ENCODE measurements at places on chromosomes 12 and 14.

DNA sequence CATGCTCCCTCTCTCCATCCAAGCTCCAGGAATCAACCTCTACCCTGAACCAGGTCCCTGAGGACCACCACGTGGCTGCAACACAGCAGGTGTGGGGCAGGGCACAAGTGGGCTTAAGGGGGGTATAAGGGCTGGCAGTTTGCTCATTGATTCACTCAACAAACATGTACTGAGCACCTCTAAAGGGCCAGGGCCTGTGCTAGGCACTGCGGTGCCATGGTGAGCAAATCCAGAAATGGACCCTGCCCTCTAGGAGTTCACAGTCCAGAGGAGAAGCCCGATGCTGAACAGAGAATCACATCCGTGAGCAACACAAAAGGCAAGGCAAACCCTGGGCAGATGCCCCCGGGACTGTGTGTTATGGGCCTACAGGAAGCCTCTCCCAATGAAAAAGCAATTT is 6.5 kb upstream of the AQP2 start:
- DNase-seq, result no peak

DNA sequence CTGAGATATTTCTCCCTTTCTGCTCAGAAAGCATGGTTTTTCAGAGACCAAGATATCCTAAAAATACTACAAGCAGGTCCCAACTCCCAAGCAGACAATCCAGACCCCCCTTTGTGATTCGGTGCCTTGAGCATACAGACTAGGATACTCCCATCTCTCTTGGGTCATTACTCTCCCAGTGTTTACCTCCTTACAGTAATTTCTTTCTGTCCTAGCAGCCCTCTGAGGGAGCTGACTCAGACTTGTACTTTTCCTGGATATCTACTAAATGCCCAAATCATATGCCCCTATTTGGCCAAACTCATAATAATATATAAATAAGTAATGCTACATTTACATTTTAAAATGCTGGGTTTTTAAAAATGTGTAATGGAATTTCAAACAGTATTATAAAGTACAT is 355.6 kb downstream of the LRIG3 start:
- DNase-seq, result peak; percentile 59

DNA sequence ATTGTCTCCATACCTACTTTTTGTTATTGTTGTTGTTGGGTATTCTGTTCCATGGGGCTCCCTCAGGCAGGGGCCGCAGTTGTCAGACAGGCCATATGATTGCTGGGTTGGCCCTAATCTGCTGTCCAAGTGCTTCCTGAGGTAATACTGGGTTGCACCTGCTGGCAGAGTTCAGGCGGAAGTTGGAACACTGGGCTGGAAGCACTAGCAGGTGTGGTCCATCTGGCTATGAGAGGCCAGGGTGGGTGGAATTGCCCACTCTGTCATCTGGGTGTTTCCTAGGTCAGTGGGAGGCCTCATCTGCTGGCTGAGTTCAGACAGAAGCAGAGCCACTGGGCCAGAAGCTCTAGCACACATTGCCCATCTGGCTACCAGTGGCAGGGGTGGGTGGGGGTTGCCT is 81.3 kb upstream of the NID2 start:
- no peak for DNase-seq

- DNase-seq, result no peak
Measured at GRCh38 chr14:76867516-76868453, 41.6 kb downstream of the LRRC74A start.

- no peak for DNase-seq
Measured at GRCh38 chr12:95546491-95546813, 4.8 kb downstream of the USP44 start.

- no peak for DNase-seq
Measured at GRCh38 chr12:52600941-52601481, at the start of gene KRT72. Gene KRT72, minus strand, starts transcription at chr12:52601463. Its CDS starts 11 bp downstream, at chr12:52601452.

GRCh38 chr12:59499774-59500173 is 96.1 kb upstream of the SLC16A7 start:
- DNase-seq, result no peak

DNA sequence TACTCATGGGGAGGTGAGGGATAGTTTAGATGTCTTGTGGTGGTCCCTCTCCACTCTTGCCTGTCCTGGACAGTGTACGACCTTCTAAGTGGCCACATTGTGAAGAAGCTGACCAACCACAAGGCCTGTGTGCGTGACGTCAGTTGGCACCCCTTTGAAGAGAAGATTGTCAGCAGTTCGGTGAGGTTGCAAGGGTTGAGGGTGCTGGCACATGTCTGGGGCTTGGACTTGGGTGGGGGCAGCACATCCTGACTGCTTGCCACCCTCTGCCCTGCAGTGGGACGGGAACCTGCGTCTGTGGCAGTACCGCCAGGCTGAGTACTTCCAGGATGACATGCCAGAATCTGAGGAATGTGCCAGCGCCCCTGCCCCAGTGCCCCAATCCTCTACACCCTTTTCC is 7.6 kb upstream of the FITM1 start:
- no peak for DNase-seq

DNA sequence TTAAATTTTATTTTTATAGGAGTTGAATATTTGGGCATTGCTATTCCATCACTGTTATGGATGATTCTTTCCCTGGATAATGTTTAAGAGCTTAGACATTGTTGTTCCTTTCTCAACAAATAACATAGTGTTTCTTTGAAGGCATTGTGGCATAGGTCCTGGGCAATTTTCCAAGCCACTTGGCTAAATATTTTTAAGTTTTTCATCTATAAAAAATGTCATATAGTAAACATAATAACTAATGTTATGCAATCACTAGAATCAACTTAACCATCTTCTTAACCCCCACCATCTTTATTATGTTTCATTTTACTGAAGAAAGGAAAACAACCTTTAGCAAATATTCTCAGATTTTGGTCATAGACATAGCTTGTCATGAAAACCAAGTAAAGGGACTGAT is 600.6 kb upstream of the LMO3 start:
- DNase-seq, result no peak

DNA sequence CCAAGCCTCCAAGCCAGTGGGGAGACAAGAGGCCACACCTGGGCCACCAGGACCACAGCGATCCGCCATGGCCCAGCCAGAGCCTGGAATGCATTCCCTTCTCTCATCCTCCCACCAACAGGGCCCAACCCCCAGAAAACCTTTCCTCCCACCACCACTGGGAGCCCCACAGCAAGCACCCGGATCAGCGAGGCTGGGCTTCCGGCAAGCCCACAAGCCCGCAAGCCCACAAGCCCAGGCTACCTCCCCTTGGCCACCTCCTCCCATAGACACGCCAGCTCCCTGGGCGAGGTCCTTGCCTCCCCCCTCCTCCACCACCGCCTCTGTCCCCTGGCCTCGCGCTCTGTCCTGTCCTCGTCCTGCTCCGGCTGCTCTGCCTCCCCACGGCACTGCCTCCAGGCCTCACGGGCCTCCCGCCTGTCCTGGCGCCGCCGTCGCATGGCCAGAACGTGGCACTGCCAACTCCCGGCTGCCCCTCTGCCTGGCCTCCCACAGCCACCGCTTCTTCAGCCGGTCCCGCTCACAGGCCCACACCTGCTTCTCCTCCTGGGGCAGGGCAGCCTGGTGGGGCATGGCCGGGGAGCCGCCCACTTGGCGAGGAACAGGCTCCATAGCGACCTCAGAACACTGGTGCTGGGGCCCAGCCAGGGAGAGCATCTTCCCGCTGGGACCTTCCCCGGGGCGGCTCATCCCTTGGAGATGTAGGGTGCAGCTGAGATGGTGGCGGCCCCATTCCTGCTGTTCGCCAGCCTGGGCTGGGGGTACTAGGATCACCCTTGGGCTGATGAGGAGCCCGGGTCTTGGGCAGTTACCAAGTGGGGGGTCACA is 5.6 kb downstream of the CDK2AP1 start:
- no peak for DNase-seq

- no peak for DNase-seq
Measured at GRCh38 chr14:72894623-72895378, 900 bp upstream of the DPF3 start.

DNA sequence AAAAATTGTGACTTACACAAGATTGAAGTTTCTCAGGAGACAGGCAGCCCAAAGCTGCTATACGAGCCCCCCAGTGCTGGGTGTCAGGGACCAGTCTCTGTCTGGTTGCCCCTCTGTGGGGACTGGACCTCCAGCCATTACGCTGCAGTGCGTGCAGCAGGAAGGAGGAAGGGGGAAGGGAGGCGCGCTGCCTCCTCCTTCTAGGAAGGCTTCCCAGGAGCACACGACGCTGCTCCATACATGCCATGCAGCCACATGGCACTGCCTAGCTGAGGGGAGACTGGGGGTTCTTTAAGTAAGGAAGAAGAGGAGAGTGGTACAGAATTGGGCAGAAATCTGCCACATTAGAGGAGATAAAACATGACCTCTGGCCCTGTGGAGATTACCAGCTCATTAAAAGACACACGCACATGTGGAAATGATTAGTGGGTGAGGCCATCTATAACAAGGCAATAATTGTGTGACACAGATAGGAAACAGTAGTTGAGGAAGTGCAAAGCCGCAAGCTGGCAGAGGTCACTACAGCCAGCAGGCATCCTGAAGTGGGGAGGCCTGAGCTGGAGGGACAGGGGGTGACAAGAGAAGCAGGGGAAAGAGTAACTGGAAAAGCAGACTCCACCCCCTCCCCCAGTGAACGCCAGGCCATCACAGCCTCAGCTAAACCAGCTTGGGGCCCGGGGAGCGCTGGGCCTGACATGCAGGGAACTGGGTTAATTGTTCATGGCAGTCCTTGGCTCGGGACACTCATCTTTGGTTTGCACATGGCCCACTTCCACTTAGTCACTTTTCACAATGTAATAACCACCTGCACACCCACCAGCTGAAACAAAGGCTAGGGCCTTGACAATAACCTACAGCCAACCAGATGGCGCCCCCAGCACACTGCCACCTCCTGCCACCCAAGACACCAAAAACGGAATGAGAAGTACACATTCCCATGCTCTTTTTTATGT is 39.6 kb downstream of the CCDC88C start:
- DNase-seq, result no peak

DNA sequence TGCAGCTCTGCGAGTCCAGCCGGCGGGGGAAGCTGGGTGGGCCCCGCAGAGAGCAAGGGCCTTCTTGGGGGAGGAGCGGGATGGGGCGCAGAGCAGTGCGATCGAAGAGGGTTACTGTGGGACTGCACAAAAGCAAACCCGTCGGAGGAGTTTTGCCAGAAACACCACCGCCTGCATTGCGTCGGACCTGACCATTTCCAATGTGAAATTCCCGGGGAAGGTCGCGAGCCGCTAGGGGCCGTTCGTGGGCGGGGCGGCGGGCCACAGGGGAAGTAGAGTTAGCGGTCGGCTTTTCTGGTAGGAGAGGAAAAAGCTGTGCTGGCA is 333 bp upstream of the KCNA1 start:
- DNase-seq, result peak; percentile 6

DNA sequence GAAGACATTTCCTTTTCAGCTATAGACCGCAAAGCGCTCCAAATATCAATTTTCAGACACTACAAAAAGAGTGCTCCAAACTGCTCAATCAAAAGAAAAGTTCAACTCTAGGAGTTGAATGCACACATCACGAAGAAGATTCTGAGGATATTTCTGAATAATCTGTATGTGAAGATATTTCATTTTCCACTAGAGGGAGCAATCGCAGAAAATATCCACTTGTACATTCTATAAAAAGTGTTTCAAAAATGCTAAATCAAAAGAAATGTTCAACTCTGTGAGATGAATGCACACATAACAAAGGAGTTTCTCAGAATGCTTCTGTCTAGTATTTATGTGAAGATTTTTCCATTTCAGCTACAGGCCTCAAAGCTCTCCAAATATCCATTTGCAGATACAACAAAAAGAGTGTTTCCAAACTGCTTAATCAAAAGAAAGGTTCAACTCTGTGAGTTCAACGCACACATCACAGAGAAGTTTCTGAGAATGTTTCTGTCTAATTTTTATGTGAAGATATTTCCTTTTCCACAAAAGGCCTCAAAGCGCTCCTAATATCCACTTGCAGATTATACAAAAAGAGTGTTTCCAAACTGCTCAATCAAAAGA is 643.8 kb upstream of the ALG10B start:
- DNase-seq, result no peak

DNA sequence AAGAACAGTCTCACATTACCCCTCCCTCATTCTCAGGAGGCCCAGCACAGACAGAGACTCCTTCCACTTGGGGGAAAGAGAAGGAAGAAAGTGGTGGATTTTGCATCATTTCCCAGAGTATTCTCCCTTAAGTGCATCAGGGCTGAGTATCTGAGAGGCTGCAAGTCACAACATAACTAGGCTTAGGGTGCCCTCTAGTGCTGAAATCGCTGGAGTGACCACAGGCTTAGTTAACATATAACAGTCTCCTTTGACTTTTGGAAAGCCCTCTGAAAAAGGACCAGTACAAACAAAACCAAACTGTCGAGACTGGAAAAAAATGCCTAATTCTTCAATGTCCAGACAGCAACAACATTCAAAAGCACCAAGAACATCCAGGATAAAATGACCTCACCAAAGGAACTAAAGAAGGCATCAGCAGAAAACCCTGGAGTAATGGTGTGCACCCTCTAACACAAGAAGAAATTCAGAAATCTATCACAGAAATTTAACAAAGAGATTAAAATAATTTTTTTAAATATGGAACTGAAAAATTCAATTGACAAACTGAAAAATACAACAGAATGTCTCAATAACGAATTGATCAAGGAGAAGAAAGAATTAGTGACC is 412.3 kb downstream of the RPS29 start:
- DNase-seq, result peak; percentile 79

- DNase-seq, result no peak
Measured at GRCh38 chr12:96210376-96211055, 16.3 kb downstream of the ELK3 start.

- DNase-seq, result no peak
Measured at GRCh38 chr12:6703631-6704030, 3.0 kb upstream of the PIANP start.

DNA sequence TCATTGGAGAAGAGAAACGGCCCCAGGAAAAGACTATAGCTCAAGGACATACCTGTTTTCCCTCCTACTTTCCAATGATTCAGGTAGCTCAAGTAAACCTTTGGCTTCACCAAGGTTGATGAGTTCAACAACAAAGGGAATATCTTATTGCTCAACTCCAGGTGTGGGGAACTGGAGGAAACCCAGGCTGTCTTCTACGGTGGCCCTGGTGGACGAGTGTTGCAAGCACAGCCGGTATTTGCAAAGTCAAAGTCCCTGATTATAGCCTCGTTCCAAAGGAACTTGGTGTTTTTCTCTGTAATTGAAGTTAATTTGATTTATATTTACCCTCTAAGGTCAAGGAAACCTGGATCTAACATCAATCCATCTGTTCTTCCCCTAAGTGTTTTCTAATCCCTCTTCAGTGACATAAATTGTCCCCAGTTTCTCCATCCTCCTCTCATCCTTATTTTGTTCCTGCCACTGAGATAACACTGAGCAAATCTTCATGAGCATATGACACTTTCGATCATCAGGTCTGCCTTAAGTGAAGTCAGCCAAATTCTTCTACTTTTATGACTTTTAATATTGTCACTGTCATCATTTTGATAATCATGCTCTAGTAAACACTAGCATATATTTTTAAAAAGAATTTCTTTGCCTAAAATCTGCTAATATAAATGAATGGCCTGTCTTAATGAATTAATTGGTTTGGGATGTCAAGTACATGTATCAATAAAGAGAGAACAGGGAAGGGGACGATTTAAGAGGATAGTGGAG is 174.6 kb upstream of the TBX3 start:
- no peak for DNase-seq

- peak; percentile 5 for DNase-seq
Measured at GRCh38 chr12:106917503-106917902, 38.2 kb upstream of the TMEM263 start.

Data from fibroblast of lung (primary cell).